ENCODE measurements at places on chromosomes 5 and 9.

GRCh38 chr5:93512799-93513198 lies 68.2 kb downstream of the NR2F1-AS1 start:
- no peak for DNase-seq

GRCh38 chr9:3043369-3043768 lies 199.5 kb upstream of the PUM3 start:
- DNase-seq: no peak

DNA sequence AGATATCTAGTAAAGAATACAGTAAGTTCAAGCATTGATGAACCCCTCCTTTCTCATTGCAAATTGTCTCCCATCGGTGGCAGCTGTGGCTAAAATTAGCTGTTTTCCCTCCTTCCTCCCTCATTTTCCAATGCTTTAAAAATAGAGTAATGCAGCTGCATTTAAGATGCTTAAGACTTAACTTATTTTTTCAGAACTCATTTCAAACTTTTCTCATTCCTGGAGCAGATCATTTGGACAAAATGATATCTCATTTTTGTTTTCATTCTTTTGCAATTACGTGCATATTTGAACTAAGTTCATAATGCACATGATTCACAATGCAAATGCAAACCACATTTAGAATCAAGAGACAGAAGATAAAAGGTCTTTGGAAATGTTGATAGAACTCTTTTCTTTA lies 14.6 kb downstream of the HSPB3 start:
- DNase-seq: no peak

GRCh38 chr5:175706499-175706898 lies 48.6 kb downstream of the HRH2 start:
- DNase-seq: no peak

GRCh38 chr9:127568971-127569885 lies 42.8 kb upstream of the STXBP1 start:
- DNase-seq: no peak

- DNase-seq: no peak
Observed at GRCh38 chr5:436641-436975, 6.4 kb upstream of the EXOC3 start.
